ENCODE measurements at places on chromosomes 6 and 20.

- no peak for DNase-seq
Measured at GRCh38 chr6:73548458-73549446, 27.9 kb upstream of the EEF1A1 start.

DNA sequence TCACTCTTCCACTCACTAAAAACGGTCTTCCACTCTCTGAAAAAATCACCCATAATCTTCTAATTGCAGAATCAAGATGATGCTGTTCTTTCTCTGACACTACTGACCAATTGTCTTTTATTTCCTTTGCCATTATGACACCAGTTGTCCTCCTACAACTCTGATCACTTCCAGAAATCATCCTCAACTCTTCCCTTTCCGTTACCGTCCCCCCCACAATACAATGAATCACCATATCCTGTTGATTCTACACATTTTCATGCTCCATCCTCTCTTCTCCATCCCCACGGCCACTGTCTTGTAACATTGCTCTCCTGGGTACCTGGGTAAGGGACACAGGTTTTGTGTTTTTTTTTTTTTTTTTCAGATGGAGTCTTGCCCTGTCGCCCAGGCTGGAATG is 2.5 kb upstream of the PPP2R5D start:
- no peak for DNase-seq

DNA sequence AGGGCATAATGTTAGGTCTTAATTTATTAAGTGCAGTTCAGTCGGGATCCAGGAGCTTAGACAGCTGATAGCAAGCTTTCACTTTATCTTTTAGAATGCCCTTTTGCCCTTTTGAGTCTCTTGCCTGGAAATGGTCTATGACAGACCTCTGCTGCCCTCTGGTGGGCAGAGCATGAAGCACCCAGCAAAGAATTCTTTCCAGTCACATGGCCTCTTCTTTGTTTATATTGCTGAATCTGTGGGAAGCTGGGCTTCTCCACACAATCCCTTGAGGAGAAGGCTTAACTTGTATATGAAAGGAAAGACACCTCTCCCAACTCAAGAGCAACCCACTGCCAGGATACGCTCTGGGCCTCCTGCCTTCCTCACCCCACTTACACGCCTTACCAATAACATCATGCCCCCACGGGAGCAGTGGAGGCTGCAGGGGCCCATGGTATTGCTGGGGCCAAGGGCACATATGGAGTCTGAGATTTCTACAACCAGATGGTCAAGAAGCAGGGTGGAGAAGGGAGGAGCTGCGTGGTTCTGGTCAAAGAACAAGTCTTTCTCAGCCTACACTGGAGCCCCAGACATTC is 20.4 kb downstream of the WFDC3 start:
- DNase-seq, result peak; percentile 93

- DNase-seq, result no peak
Measured at GRCh38 chr6:113147544-113147943, 709.6 kb upstream of the MARCKS start.

DNA sequence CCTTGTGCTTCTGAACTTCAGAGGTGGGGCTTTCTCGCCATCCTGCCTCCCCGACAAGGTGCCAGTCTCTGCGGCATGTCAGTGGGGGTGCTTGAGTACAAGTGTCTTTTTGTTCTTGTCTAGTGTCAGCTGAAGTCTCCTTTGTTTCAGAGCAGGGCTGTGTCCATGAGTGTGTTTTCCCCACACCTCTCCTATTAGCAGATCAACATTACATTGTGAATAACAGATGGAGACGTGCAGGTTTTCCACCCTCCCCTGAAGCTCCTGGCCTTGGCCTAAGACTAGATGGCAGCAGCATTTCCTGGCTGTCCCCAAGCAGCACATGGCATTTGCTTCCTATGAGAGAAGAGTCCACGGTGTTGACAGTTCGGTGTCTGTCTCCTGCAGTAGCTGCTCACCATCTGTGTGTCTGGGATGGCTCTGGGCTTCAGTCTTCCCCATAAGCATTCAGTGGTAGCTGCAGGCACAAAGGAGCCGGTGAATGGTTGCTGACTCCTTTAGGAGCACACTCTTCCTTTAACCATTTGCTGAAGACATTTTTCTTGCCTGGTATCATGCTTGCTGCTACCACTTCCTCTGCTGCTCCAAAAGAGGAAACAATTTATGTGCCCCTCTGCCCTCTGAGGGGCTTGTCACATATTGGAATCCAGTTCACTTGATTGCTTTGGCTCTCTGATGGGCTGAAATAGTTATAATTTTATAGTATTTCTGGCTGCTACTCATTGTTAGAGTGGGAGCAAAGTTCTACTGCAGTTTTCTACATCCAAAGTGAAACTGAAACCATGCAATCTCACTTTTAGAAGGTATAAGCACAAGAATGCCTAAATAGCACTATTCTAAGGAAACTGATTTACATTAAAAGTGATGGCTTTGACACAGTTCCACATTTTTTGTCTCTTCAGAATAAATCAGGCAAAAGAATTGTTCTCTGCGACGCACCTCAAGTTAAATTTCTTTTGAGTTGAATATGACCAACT is 913.0 kb downstream of the C6orf118 start:
- DNase-seq, result no peak

GRCh38 chr6:147384737-147385710 is 123.5 kb upstream of the SAMD5 start:
- DNase-seq, result no peak

DNA sequence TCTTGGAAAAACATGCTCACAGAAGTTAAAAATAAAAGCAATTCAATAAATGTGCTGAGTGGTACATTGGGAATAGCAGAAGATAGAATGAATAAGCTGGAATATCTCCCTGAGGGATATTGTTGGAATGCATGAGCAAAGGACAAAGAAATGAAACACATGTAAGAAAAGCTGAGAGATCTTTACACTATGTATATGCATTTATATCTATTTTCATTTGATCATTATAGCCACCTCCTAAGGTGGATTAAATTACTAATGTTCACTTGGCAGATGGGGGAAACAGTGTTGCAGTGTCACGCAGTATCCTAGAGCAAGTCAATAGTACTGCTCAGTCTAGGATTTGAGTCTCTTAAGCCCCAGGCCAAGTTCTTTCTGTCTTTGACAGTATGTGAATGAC is 542.0 kb upstream of the MARCKS start:
- DNase-seq, result no peak
